ENCODE measurements at places on chromosomes 5 and 9. TPM values are rescaled to one million over a fixed set of nuclear protein-coding genes. Genes with fewer than 3 reads are reported as not detected.

The SURF6 gene
- total RNA-seq, result 18.2 TPM

The PARP8 gene
- 1.9 TPM for total RNA-seq

The SLC4A9 gene
- total RNA-seq, result not detected

The NUTM2G gene
- not detected for total RNA-seq

The ECSCR gene
- total RNA-seq, result not detected

The TAL2 gene
- total RNA-seq, result not detected

The FBP1 gene
- not detected for total RNA-seq

The ZNF366 gene
- not detected for total RNA-seq

The AK8 gene
- total RNA-seq, result 1.0 TPM

The RFESD gene
- total RNA-seq, result 1.2 TPM
